ENCODE measurements at places on chromosomes 7 and 10.

DNA sequence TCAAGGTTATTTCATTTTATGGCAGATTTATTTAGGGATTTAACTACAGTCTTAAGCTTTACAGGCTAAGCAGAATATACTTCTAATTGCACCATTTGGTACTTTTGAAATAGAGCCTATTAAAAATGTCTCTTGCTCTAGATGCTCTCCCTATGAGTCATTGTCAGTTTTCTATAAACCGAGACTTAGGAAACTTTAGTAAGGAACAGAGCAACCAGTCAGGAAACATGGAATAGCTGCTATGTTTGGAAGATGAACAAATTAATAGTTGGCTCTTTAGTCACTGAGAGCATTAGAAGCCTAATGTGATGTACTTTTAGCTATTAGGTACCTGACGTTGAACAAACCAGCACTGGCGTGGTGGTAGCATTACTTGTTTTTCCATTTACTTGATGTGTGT is 35.3 kb downstream of the INPP5F start:
- no peak for DNase-seq

DNA sequence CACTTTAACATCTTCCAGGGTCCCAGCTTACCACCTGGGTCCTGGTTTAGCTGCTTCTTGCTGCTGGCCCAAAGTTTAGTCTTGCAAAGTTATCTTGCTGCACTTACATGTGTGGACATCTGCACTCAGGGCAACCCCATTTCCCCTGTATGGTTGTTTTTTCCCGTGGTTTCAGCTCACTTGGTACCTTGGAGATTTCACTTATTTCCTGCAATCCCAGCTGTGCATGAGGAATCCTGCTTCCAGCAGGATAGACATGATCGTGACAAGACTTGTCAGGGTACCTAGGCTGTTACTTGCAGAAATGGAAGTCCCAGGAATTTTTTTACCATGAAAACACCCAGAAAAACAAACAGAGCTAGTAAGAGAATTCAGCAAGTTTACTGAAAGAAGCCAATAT is 95.9 kb upstream of the LEP start:
- DNase-seq: no peak

- DNase-seq: no peak
These were observed 14.5 kb downstream of the KLF14 start for GRCh38 chr7:130719541-130719940.

DNA sequence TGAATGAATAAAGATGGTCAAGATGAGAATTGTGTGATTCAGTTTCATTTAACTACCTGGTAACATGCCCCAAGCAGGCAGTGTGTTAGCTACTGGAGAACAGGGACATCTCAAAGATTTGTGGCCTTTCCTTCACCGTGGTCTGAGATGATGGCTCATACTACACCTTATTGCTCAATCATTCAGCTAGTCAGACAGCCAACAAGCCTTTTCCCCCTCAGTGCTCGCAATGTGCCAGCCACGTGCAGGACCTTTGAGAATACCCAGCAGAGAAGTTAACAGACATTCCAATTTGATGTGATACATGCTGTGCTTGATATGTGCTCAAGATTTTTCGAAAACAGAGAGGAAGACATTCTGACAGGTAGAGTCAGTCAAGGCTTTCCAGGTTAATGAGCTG is 562.8 kb downstream of the SUGCT start:
- no peak for DNase-seq

DNA sequence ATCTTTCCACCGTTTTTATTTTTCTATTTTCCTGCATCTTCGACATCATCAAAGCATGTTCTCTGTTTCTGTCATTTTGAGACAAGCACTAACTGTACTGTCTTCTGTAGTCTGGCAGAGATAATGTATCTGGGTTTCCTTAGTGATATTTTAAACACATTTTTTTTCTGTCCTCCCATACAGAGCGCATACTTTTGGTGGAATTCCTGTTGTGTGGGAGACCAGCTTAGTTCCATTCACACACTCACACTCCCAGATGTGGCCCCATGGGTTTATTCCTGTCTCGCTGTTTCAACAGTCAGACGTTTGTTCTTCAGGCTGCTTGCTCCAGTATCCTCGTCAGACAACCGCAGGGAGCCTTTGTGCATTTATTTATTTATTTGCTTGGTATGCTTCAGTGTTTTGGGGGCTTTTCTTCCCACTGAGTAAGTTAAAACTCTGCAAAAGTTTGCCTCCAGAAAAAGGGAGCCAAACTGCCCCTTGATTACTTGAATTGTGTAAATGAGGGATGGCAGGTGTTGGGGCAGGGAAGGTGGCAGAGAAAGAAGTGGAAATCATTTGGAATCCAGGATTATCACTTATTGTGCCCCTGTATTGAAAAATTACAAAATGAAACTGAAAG is 456.8 kb upstream of the KLF6 start:
- DNase-seq: no peak
